Caco-2 (cell line): ENCODE measurements at places on chromosomes 1 and 21. TPM values are rescaled to one million over a fixed set of nuclear protein-coding genes. Genes with fewer than 3 reads are reported as not detected.
A peak's percentile ranks its signal among the peaks of the same experiment; 100 is the strongest.

DNA sequence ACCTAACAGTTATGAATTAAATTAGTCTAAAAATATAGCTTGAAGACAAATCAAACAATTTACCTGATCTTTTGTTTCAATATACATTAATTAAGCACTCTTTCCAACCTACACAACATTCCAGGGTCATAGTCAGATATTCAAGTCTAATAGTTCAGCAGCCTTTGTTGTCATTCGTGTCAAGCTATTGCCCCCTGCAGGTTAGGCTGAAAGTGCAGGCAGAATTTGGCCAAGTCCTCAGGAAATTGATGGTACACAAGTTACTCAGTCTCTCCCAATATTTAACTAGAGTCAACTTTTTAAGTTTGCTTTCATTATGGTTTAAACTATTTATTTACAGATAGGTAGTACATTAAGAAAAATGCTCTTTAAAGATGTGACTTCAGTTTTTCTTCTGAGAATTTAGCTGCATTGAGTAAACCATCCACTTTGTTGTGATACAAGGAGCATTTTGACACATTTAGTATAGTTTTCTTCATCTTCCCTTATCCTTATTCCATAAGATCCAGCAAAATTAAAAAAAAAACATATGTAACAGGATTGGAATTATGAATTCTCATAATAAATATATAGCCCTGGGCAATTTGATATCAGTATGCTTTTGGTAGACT is 130.3 kb upstream of the DPYD start:
- peak; percentile 72 for DNase-seq

- DNase-seq: no peak
These were observed 26.8 kb downstream of the KIF1B start for GRCh38 chr1:10237157-10237539.

The ESRRG gene
- total RNA-seq: 6.6 and 8.6 TPM in 2 replicates

DNA sequence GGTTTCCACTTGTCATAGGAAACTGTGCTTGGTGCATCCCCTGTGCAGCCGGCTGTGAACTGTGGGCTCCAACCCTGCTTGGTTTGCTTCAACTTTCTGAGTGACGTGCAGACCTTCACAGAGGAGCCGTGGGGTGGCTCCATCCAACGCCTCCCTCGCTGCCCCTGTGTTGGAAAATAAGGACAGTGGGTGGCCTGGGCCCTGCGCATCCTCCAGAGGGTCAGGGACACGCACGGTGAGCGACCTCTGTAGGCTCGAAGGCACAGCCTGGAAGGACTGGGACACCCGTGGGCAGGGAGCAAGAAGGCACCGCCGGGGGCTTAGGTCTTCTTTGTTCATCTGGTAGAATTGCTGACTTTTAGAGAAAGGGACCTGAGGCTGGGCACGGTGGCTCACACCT is 6.5 kb upstream of the FAAP20 start:
- no peak for DNase-seq

GRCh38 chr1:116971965-116972673 is 29.4 kb upstream of the CD101 start:
- DNase-seq: no peak

The HSD3B2 gene
- total RNA-seq: not detected in 2 replicates

- no peak for DNase-seq
These were observed 67.2 kb downstream of the RPAP2 start for GRCh38 chr1:92366040-92366395.

DNA sequence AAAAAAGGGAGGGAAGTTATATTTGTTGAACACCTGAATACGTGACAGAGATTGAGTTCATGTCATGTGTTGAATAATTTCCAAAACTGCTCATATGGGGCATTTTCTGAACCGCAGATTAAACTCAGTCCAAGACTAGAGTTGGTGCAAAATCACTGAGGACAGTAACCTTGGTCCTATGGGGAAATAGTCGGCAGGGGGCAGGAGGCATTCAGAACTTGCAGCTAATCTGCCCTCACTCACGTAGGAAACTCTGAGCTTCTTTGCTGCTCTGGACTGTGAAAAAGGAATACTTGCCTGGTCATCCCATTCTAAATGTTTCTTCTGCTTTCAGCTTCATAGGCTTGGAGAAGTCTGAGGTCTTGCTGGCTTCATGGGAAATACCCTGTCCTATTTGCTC is 228.3 kb upstream of the ZP4 start:
- no peak for DNase-seq

DNA sequence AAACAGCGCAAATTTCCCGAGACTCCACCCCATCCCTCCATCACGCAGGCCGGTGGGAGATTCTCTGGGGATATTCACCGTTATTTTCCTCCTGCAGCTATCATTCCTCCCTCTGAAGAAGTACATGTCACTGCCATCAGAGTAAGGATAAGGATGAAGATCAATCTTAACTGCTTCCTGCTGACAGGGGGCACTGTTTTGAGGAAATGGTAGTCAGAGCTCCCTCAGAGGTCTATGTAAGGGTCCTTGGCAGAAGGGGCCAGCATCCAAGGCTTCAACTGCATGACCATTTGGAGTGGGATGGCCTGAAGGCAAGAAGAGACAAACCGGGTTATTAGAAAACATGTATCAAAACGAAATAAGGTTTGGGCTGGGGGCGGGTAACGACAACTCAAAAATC is 111.5 kb downstream of the KCNK1 start:
- DNase-seq: no peak

DNA sequence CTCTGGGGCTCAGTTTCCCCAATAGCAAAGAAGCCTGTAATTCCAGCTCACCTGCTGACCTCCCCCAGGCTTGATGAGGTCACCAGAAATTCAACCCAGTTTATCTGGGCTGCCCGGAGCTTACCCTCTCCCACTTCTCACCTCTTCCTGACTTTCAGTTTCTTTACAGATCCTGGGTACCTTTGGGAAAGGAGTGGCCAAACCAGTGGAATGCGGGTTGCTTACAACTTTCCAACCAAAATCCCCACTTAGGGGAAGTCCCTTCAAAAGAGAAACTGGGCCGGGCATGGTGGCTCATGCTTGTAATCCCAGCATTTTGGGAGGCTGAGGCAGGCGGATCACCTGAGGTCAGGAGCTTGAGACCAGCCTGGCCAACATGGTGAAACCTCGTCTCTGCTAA is 5.9 kb upstream of the MARCKSL1 start:
- DNase-seq: no peak

DNA sequence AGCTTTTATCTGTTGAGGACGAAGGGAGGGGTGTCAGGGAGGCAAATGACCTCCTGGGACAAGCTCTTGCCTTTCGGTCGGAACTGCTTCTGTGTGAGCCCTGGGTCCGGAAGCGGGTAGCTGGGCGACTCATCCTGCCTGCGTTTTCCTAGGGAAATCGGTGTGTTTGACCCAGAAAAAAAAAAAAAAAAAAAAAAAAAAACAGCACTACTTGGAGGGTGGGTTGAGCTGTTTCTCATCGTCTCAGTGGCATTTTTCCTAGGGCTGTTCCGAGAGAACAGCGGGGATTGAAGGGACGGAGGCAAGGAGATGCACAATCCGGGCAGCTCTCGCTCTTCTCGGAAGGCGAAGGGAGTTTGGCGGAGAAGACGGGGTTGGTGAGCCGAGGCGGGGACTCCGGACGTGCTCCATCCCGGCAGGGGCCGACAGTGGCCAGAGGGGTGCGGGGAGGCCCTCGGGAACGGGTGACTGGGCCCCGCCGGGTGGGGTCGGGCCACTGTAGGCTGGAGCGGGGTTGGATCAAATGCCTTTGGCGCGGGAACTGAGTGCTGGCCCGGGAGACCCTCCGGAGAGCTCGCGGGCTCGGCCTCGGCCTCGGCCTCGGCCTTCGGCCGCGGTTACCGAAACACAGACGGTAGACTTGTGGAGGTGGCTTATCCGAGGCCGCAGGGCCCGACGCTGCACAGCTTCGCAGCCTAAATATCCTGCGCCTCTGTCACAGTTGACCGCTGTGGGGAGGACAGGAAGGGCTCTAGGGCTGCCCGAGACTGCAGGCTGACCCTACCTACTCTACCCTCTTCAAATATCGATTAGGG is 2.4 kb upstream of the BARHL2 start:
- no peak for DNase-seq

DNA sequence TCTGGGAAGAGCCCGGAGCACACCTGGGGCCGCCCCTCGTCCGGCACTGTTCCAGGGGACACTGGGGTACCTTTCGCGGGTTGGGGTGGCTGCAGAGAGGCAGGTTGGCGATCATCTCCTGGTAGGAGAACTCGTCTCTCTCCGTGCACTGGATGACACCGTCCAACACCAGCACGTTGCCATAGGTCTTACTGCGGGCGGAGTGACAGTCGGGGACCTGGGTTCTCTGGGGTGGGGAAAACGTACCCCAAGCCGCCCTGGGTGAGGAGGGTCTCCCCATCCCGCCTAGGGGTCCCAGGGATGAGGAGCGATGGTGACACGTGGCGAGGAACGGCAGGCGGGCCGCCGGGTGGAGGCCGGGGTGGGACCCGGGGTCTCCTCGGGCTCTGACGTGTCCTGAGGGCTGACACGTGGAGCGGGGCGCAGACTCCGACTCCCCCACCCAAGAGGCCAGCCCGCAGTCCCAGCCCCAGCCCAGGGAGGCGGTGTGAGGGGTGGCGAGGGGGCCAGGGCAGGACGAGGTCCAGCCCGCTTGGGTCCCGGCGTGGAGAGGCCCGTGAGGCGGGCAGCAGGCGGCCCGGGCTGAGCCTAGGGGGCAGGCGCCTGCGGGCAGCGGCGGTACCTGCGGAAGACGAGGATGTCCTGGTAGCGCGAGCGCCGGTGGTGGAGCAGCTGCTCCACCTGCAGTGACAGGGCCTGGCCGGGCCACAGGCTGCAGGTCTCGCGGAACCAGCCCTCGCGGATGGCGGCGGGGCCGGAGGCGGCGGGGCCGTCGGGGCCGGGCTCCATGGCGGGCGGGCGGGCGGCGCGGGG is 457 bp downstream of the SRM start:
- DNase-seq: no peak

DNA sequence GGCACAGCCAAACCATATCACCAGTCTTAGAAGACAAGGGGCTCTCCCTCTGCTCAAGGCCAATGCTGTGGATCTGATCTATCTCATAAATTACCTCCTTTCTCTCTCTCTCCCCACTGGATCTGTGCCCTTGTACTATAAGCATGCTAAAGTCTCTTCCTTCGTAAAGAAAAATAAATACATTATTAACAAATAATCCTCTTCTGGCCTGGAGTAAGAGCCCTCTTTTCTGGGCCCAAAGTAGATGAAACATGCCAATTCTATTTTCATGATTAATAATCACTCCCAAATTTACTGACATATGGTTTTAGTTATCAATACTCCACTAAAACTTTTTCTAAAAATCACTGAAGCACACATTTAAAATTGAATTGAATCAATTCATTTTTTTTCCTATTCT is 889.7 kb downstream of the ADGRL2 start:
- DNase-seq: no peak

DNA sequence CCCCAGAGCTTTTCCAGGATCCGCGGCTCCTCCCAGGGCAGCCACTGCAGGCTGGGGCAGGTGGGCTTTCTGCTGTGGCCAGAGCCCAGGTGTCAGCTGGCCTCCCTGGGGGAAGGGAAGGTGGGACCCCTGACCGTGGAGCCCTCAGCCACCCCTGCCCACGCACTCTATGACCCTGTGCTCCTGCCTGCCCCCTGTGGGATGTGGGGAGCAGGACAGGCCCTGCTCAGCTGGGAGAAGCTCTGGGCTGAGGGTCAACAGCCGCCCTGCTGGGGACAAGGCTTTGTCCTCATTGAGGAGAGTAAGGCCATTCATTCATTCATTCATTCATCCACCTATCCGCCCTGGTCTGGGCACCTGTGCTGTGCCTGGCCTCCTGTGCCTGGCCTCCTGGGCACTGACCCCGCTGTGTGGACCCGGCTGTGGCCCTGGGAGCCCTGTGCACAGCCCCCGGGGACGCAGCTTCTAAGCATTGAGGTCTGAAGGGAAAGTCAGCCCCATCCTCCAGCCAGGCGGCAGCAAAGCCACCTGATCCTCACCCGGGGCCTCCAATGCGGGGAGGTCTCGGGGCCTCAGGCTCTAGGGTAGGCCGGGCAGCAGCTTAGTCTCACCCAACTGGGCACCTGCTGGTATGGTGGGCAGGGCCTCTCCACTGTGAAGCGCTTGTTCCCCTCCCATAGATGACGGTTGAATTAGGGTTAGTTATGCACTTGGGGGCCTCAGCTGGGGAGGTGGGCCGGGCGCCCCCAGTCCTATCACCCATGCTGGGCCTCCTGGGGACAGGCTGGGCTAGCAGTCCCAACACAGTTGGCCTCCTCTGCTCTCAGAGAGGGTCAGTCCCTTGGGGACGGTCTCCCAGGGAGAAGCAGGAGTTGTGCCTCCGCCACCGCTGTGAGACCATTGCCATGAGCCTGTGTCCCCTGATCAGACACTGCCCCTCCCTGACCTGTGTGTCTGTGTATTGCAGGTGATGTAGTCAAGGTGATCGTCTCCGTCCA is 6.0 kb downstream of the TNFRSF14 start:
- DNase-seq: no peak

The CFAP126 gene
- not detected in 2 replicates for total RNA-seq

DNA sequence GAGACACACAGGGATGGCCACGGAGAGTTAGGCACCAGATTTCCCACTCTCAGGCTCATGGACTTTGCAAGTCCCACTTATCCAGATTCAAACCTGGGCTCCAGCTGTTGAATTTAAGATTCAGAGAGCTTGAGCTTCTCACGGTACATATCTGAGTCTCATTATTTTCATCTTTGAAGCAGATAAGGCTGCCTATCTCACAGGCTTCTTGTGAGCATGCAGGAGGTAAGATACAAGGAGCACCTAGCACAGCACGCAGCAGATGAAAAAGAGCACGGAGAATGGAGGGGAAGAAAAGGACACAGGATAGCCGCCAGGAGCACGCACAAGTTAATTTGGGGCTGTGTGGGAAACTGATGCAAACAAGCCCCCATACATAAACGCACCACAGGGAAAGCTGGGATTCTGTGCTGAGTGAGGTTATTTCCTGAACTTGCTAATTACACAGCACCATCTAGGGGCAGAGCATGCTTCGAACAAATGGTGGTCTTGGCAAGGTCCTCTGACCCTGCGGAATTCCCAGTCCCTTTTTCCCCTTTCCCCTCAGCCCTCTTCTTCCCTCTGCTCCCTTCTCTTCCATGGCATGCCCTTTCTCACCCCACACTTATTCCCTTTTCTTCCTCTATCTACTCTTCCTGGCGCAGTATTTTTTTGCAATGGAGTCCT is 134.7 kb upstream of the VANGL1 start:
- DNase-seq: no peak

- DNase-seq: no peak
These were observed 126.3 kb downstream of the HIVEP3 start for GRCh38 chr1:41792485-41792770.
